ENCODE measurements at places on chromosomes 13 and 19. TPM values are rescaled to one million over a fixed set of nuclear protein-coding genes. Genes with fewer than 3 reads are reported as not detected.

PCSK4 gene
- not detected for polyA plus RNA-seq

OR4F17 gene
- not detected for polyA plus RNA-seq

FBN3 gene
- polyA plus RNA-seq, result not detected

LILRB3 gene
- 4.9 TPM for polyA plus RNA-seq

C19orf18 gene
- polyA plus RNA-seq, result 0.62 TPM

RFPL4A gene
- polyA plus RNA-seq, result not detected

NLRP9 gene
- polyA plus RNA-seq, result 0.80 TPM

CBLC gene
- polyA plus RNA-seq, result 0.08 TPM

DCT gene
- 0.63 TPM for polyA plus RNA-seq

C1QTNF9 gene
- 0.39 TPM for polyA plus RNA-seq

COL4A2 gene
- polyA plus RNA-seq, result 136 TPM

IRGC gene
- not detected for polyA plus RNA-seq

SIGLEC10 gene
- polyA plus RNA-seq, result 0.30 TPM

SEMA6B gene
- polyA plus RNA-seq, result 7.6 TPM

KIRREL2 gene
- polyA plus RNA-seq, result 0.02 TPM

ZNF100 gene
- 6.4 TPM for polyA plus RNA-seq

ZNF865 gene
- polyA plus RNA-seq, result 10.5 TPM

OR7A17 gene
- polyA plus RNA-seq, result not detected
